Astrocyte of the spinal cord (primary cell): ENCODE measurements at places on chromosomes 4 and X.

- DNase-seq: no peak
Measured at GRCh38 chrX:3435057-3435456, 88.6 kb upstream of the MXRA5 start.

GRCh38 chr4:137949746-137950145 lies 292.4 kb downstream of the SLC7A11 start:
- no peak for DNase-seq

DNA sequence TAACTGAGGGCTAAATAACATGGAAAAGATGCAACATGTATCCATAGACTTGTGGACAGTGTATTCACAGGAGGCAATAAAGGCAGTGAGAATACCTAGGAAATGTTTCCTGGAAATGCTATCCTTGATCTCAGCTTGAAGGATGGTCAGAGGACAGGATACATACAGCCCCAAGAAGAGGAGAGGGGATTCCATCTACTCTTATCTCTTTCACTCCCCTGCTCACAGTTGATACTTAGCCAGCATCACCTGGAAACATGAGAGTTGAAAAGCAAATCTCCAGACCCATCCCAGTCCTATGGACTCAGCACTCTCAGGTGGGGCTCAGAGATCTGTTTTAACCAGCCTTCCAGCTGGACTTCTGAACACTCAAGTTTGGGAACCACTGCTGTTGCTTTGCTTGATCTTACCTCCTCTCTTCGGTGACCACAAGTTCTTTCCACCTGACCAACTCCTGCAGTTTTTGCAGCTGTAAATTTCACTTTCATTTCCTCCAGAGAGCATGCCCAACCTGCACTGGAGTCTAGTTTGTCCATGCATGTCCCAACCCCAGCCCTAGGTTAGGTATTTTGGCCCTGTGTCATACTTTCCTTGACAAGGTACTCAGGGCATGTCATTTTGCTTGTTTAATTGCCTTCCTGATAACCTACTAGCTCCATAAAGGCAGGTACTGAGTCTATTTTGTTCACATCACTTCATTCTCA lies 10.4 kb downstream of the RELL1 start:
- DNase-seq: no peak

DNA sequence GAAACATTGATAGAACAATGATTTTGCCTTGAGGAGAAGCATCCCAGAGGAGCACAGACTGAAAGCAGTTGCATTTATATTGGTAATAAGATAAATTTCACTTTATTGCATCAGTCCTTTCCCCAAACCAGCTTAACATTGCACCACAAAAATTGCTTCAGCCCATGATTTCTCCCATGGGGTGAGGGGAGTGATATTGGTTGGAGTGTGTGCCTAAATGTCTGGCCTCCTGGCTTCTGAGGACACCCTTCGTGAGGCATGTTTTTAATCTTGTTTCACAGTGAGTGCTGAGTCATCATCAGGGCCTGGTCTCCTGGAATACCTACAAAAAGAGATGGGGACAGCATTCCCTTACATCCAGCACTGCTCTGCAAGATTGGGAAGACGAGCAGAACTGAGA lies 487.9 kb downstream of the C4orf33 start:
- peak; percentile 7 for DNase-seq

GRCh38 chr4:143183513-143184216 lies 1.1 kb upstream of the USP38 start:
- DNase-seq: peak; percentile 6

DNA sequence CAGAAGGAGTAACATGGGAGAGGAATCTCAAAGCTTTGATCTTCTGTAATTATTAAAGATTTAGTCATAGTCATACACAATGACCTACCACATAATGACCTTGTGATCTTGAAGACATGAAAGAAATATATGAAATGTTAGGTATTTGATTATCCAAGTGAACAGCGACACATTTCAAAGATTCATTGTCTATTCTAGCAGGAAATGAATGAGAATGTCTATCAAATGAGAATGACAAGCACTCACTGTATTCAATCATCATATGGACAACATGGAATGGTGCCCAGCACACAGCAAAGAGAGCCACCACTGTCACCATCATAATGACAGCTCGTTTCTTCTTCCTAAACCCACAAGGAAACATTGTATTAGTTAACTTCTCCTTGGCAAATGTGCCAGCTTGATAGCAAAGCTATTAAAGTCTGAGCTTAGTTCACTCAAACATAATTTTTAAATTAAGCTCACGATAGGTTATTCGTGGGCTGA lies 50.6 kb downstream of the QRFPR start:
- no peak for DNase-seq

GRCh38 chr4:98908703-98909262 lies 20.1 kb downstream of the EIF4E start:
- no peak for DNase-seq

DNA sequence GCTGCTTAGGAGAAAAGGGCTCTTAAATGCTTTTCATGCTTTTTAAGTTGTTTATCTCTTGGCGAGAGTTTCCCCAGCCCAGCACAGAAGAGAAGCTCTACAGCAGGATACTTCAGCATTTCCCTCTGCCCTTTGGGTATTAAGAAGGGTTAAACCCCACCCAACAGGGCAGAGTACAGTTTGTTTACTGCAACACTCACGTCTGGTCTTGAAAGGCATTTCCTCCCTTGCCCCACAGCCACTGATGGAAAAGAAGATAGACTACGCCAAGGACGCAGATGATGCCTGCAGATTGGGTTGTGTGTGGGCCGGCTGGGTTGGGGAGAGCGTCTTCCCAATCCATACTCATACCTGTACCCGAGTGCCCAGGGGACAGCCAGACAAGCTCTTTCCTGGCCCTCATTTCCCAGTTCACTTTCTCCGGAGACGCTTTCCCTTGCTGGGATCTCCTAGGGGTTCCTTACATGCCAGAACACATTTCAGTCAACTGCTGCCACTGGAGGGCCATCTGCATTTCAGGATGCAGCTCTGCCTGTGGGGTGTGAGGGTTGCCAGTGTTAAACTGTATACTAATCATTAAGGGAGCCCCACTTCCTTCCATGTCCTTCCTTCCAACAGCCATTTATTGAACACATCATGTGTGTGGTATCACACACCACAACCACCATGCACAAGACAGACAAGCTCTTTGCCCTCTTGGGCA lies 96.5 kb upstream of the DHX15 start:
- no peak for DNase-seq

DNA sequence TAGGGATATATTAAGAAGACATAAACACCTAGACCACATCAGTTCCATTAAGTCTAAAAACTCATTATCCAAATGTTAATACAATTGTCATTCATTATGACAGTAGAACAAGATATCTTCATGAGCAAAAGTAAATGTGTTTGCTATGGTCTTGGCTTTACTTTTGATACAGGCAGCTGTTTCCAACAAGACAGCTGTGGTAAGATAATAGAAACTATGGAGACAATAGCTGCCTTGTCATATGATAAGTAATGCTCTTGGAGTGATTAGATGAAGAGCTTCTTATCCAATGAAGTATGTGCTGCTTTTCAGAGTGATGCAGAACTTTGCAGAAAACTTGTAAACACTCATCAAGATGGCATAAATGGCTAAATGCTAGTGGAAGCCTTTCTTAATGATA lies 1066.0 kb downstream of the FSTL5 start:
- DNase-seq: no peak

DNA sequence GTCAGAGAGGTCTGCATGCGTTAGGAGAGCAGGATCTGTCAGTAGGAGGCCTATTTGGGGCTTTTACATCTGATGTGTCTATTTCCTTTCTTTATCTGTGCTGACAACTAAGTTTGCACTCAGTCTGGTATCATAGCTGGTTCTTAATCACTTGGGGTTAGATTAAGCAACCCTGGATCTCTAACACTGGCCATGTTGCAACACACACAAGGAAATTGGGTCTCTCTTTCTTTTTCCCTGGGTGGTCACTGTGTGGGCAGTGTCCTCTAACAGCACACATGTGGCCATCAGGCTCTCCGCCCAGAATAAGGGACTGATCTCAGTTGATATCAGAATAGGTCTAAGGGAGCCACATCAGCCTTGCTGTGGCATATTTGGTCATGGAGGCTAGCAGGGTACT lies 38.9 kb downstream of the IGFBP7 start:
- DNase-seq: no peak

DNA sequence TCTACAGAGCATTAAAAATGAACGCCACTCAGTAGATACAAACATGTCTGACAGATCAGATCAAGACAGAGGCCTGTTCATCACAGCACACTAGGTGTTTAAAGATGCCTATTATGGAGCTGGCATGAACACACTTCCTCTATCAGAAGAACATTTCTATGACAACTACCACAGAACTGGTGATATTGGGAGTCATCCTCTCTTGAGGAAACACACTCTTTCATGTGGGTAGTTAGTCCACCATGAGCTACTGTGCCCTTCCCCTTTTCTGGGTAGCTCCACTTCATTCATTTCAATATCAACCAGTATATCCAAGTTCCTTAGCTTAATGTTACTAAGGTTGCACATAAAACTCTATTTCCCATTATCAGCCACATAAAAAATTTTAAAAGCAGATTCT lies 46.7 kb downstream of the MAOB start:
- DNase-seq: no peak

GRCh38 chr4:879729-880077 lies 52.4 kb downstream of the GAK start:
- no peak for DNase-seq

DNA sequence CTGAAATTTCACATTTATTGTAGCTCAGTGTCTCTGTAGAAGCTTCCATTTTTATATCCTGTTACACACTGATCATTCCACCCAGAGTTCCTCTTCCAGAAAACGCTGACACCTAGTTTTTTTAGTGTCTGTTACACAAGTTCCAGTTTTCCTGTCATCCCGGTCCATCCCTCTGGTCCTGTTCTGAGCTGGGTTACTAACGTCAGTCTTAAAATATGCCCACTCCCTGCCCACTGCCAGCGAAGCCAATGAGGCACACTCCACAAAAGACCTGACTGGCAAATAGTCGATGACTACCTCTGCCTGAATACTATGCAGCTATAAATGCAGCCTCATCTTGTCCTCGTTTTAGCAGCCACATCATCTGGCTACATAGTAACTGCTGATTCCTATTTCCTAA lies 30.9 kb upstream of the DDX3X start:
- no peak for DNase-seq

GRCh38 chrX:15567886-15568616 lies 32.7 kb downstream of the ACE2 start:
- DNase-seq: no peak

- no peak for DNase-seq
Measured at GRCh38 chrX:21968333-21968732, 27.8 kb downstream of the SMS start.

GRCh38 chr4:143026459-143027170 lies 158.1 kb upstream of the USP38 start:
- no peak for DNase-seq

- DNase-seq: no peak
Measured at GRCh38 chrX:71302461-71303213, 1.1 kb downstream of the ITGB1BP2 start.

- DNase-seq: no peak
Measured at GRCh38 chr4:181061787-181062186, 1181.4 kb upstream of the TENM3 start.

DNA sequence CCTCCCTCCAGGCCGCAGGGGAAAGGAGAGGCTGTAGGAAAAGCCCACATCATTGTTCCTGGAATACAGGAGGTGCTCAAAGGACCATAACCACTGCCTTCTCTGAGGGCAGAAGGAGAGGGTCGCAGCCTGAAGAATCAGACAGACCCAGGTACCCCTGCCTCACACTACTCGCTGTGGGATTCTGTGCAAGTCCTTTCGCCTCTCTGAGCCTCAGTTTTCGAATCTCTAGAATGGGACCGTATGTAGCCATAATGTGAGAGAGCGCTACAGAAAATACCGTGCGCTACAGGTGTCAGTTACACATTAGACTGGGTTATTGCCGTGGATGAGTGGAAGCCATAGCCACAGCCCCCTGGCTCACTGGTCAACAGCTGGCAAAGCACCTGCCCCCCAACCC lies 78.2 kb upstream of the PSAPL1 start:
- DNase-seq: no peak

- DNase-seq: no peak
Measured at GRCh38 chr4:186501554-186501953, 53.8 kb downstream of the MTNR1A start.

DNA sequence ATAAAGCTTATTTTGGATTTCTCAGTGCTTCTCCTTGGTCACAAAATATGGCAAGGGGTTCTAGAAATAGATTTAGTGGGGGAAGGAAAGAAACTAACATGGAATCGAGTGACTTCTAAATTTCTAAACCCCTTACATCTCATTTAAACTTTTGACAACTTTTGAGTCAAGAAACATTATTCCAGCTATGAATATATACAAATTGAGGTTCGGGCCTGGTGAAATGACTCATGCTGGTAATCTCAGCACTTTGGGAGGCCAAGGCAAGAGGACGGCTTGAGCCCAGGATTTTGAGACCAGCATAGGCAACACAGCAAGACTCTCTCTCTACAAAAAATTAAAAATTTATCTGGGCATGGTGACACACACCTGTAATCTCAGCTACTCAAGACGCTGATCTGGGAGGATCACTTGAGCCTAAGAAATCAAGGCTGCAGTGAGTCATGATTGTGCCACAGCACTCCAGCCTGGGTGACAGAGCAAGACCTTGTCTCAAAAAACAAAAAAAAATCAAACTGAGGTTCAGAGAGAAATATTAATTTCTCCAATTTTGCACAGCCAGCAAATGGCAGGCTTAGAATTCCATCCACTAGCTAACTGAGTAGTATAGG lies 99.8 kb downstream of the ANXA3 start:
- no peak for DNase-seq

- DNase-seq: no peak
Measured at GRCh38 chr4:48683784-48684666, 96.1 kb downstream of the FRYL start.

DNA sequence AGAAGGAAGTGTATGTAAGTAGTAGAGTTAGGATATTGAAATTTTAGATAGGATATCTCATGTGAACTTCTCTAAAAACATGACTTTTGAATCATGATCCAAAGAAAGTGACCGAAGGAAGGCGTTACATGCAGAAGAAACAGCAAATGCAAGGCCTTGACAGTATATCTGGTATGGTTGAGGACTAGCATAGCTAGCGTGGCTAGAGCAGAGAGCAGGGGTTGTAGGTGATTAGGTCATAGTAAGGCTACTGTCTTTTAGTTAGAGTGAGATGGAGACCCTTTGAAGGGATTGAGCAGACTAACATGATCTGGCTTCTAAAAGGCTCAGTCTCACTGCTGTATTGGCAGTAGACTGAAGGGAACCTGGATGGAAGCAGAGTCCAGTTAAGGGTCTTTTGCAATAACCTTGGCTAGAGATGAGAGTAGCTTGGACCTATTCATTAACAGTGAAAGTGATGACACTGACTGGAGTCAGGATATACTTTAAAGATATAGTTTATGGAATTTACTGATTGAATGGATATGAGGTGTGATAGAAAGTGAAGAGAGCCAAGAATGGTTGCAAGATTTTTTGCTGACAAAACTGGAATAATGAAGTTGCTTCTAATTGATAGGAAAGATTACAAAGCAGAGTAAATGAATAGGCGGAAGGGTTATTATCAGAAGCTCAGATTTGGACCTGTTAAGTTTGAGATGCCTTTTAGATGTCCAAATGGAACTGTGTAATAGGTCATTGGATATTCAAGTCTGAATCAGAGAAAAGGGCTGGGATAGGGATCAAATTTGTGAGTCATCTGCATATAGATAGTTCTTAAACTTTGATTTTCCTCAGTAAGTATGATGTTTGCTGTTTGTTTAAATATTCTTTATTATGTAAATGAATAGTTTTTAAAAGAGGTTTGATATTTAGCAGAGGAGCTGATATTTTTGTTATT lies 59.8 kb downstream of the MRPL1 start:
- peak; percentile 45 for DNase-seq
